Pancreas (tissue), 10 donors: ENCODE measurements at places on chromosomes 16 and 17. TPM values are rescaled to one million over a fixed set of nuclear protein-coding genes. Genes with fewer than 3 reads are reported as not detected.

Gene TOP2A
- total RNA-seq = 0.55 TPM

Gene SLC16A6
- 0.25 TPM for total RNA-seq

Gene ABCC11
- total RNA-seq = not detected

Gene ACLY
- 51.6 TPM for total RNA-seq

Gene KCNG4
- total RNA-seq = not detected

DNA sequence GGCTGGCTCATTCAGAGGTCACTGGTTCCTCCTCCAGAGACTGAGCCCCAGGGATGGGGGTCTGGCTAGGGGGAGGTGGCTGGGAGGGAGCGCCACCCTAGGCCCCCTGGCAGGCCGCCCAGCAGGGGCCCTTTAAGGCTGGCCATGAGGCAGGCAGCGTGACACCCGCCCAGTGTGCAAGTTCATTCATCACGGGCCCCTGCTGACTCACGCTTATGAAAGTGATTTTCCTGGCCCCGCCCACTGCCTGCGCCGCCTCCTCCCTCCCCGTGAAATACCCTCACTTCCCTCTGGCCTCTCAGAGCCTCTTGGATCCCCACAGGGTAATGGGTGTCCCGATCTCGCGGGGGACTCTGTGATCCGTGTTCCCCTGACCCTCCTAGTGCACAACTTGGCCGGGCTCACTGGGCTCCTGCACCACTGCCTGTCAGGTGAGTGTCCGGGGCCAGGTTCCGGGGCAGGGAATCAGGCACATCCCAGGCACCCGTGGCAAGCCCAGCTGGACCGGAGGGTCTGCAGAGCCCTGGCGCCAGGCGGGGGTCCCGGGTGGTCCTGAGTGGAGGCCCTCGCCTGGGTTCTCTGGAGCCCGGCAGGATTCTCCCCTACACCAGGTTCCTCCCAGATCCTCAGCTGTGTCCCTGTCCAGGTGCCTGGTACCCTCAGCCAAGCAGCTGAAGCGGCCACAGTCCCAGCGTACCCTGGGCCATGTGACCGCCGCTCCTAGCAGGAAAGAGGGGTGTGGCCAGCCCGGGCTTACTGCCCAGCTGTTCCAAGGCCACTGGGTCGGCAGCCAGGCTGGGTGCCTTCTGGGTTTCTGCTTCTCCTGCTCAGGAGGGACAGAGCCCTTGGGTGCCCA is at the start of gene OSGIN1:
TSS of gene OSGIN1 (plus strand) at position 301 of the 856 bp plus-strand sequence. CDS start 4,432 bp downstream, outside the sequence.
- no peaks in the 10 kb centered on the region for H3K27me3 ChIP-seq
- DNase-seq = peak; percentile 95
- H3K36me3 ChIP-seq = no peaks in the 10 kb centered on the region
- peak within 1 kb of the TSS; percentile 88 for H3K27ac ChIP-seq
- peak within 1 kb of the TSS; percentile 34 for H3K4me3 ChIP-seq
- H3K4me1 ChIP-seq = peaks cover 12% of the 10 kb centered on the region

DNA sequence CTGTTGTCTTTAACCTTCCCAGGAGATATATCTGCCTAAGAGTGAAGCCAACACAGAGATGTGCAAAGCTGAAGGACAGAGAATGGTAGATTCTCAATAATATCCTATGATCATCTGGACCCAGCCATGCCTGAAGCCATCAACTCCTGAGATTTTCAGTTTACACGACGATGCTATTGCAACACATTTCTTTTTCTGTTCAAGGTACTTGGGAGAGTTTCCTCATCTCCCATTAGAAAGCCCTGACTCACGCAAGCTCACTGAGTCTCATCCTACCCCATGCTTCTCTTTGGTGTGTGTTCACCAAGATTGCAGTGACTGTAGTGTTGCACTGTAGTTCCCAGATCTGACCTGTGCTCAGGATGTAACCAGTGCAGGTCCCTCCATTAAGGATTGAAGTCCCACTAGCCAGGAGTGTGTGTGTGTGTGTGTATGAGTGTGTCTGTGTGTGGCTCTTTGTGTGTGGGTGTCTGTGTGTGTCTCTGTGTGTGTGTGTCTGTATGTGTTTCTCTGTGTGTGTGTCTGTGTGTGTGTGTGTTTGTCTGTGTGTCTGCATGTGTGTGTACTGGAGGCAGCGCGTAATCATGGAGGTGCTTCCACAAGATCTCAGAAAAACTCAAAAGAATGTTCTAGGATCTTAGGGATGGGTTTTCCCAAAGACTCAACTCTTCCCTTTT is 15.5 kb downstream of the CES1 start:
- H3K27me3 ChIP-seq = no peaks in the 10 kb centered on the region
- H3K4me3 ChIP-seq = no peak overlapping the region
- H3K36me3 ChIP-seq = no peaks in the 10 kb centered on the region

GRCh38 chr17:21842332-21843317 is 150.3 kb downstream of the KCNJ18 start:
- peak; percentile 48 for DNase-seq
- peaks cover 6% of the 10 kb centered on the region for H3K27me3 ChIP-seq
- no peak overlapping the region for H3K4me3 ChIP-seq
- no peaks in the 10 kb centered on the region for H3K36me3 ChIP-seq

DNA sequence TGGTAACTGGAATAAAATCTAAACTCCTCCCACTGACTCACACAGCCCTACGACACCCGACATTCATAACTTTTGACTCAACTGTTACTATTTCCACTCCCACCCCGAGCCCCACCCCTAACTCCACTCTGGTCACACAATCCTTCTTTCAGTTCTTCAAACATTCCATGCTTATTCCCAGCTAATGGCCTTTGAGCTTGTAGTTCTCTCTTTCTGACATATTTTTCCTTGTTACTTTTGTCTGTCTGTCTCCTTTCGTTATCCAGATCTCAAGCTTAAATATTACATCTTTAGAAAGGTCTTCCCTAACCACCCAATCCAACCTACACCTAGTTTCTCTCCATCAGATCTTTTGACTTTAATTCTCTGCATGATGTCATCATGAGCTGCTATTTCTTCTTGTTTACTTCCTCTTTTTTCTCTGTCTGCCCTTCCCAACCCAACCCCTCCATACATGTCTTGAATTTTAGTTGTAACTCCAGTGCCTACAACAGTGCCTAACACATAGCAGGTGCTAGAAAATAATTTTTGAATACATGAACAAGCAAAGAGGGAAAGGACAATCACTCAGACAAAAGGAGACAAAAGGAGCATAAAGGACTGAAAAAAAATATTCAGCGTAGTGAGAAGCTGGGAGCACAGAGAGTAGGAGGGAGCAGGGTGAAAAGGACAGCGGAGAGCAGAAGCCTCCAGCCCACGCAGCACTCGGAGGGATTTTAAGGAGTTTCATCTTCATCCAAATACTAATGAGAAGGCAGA is 65.2 kb upstream of the SMIM36 start:
- H3K27ac ChIP-seq = peak overlapping the region; percentile 50
- no peaks in the 10 kb centered on the region for H3K4me1 ChIP-seq
- no peaks in the 10 kb centered on the region for H3K27me3 ChIP-seq
- no peak for DNase-seq

- H3K4me3 ChIP-seq = no peak overlapping the region
- DNase-seq = no peak
- H3K27me3 ChIP-seq = no peaks in the 10 kb centered on the region
- no peaks in the 10 kb centered on the region for H3K4me1 ChIP-seq
- no peak overlapping the region for H3K27ac ChIP-seq
These were observed 151.1 kb downstream of the AHSP start for GRCh38 chr16:31678649-31679325.

DNA sequence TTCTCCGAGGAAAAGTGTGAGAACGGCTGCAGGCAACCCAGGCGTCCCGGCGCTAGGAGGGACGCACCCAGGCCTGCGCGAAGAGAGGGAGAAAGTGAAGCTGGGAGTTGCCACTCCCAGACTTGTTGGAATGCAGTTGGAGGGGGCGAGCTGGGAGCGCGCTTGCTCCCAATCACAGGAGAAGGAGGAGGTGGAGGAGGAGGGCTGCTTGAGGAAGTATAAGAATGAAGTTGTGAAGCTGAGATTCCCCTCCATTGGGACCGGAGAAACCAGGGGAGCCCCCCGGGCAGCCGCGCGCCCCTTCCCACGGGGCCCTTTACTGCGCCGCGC is at the start of gene ERBB2:
TSS of gene ERBB2 (plus strand) at position 247 of the 330 bp plus-strand sequence. CDS start 175 bp downstream, outside the sequence.
- peak; percentile 73 for DNase-seq
- H3K4me1 ChIP-seq = peaks cover 20% of the 10 kb centered on the region
- no peaks in the 10 kb centered on the region for H3K36me3 ChIP-seq
- peak within 1 kb of the TSS; percentile 79 for H3K4me3 ChIP-seq
- H3K27ac ChIP-seq = peak within 1 kb of the TSS; percentile 83

- DNase-seq = no peak
- H3K4me3 ChIP-seq = no peak overlapping the region
- H3K36me3 ChIP-seq = no peaks in the 10 kb centered on the region
- H3K27me3 ChIP-seq = no peaks in the 10 kb centered on the region
These were observed 5.7 kb upstream of the LPO start for GRCh38 chr17:58232707-58233156.

GRCh38 chr17:69523244-69523861 is 108.9 kb downstream of the MAP2K6 start:
- H3K4me3 ChIP-seq = no peak overlapping the region
- H3K27me3 ChIP-seq = no peaks in the 10 kb centered on the region
- no peak overlapping the region for H3K27ac ChIP-seq
- peaks cover 19% of the 10 kb centered on the region for H3K36me3 ChIP-seq
- H3K4me1 ChIP-seq = no peaks in the 10 kb centered on the region
- DNase-seq = no peak
